HS-27A (cell line): ENCODE measurements at places on chromosomes 12 and 14.

DNA sequence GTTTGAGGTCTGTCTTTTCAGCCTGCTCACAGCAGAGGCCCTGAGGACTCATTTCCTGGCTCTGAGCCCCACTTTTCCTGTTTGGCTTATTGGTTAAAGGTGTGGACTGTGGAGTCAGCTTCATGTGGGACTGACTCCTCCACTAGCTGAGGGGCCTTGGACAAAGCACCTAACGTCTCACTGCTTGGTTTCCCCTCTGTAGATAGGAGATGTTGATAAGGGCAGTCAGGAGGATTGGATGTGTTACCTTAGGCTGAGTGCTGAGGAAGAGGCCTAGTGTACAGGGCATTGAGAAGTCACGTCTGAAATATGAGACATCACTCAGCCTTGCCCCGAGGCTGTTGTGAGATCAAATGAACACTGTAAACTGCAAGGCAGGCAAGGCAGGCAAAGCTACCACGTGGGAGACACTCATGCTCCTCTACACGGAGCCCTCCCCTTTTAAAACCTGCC lies 27.1 kb upstream of the TCL1A start:
- no peak for DNase-seq

DNA sequence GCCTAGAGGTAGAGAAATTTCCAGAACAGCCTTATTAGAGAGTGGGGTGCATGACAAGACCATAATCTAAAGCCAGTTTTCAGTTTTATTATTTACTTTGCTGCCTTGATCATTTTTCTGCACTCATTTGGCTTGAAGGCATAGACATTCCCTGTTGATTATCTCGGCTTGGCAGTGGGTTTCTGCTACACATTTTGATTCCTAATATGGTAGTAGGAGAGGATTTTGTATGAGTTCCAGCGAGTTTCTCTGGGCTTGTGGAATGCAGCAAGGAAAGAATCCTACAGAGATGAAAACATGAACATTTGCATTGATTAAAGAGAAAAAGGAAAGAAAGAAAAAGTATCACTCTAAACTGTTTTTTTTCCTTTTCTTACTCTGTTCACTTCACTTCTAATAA lies 281.2 kb downstream of the PAWR start:
- DNase-seq: peak; percentile 69

DNA sequence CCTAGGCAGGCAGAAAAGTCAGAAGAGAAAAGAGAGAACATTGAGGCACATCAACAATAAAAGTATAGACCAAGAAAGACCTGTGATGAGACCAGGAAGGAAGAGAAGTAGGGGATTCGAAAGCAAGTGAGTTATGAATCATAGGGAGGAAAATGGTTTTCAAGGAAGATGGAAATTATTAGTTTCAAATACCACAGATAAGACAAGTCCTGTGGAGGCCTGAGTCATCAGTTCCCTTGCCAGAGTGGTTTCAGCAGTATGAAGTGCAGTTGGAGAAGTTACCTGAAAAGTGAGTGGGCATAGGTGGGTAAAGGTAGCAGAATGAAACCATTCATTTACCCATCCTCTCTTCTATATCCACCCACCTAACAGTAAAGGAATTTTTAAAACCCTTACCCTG lies 25.2 kb upstream of the TSPAN8 start:
- no peak for DNase-seq

GRCh38 chr12:69410571-69410970 lies 51.0 kb downstream of the YEATS4 start:
- DNase-seq: no peak

- no peak for DNase-seq
Observed at GRCh38 chr14:93994919-93995682, 2.0 kb upstream of the CCDC197 start.

- no peak for DNase-seq
Observed at GRCh38 chr14:28766469-28766955, at the start of gene FOXG1. FOXG1 (plus strand) TSS chr14:28766787; CDS start chr14:28767280, 493 bp downstream.

DNA sequence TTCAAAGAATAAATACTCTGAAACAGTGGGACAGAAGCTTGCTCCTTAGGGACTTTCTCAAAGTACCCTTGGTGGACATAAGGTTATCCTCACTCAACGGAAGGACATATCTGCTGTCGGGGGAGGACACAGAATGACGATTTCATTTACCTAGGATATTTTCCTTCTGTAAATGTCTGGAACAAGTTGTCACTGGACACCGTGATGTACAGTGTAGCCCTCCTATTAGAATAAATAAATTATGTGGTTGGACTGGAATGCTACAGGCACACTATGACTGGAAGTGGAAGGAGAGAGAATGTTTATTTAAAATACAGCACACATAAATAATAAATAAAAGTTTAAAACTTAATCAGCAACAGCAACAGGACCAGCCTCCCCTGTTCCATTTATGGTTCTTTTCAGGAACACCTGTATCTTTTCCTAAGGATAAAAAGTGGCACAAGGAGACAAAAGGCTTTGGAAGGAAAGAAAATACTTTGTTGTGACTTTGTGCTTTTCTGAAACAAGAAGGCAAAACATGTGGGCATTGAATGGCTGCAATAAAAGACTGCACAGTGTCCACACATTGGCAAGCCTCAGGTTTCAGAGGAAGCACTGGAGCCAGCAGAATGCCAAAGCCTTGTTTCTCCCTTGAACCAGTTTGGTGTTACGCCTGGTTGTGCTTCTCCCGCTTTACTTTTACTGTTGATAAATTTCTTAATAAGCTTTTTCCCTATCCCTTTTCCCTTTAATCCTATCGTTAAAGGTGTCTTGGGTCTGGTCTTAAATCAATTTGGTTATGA lies 36.8 kb downstream of the FGD4 start:
- DNase-seq: no peak

DNA sequence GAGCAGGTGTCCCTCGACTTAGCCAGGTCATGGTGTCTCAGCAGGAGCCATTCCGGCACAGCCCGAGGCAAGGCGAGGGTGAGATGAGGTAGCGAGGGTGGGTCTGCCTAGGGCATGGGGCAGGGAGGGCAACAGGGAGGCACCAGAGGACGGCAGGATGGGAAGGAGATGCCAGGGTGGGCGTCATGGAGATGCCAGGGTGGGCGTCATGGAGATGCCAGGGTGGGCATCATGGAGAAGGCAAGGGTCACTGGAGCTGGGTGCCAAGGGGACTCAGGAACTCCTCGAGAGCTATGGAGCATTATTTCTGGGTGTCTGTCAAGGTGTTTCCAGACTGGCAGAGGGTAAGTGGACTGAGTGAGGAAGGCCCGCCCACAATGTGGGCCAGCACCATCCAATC lies 7.4 kb downstream of the DEGS2 start:
- no peak for DNase-seq

- DNase-seq: no peak
Observed at GRCh38 chr12:55930771-55931316, at the start of gene DGKA. DGKA (plus strand) TSS chr12:55931162; CDS start chr12:55936504, 5,342 bp downstream.

- no peak for DNase-seq
Observed at GRCh38 chr14:22800346-22800745, 14.9 kb downstream of the SLC7A7 start.

- no peak for DNase-seq
Observed at GRCh38 chr12:77894556-77894955, 63.9 kb downstream of the NAV3 start.

GRCh38 chr12:71938728-71939385 lies at the start of gene TPH2:
TPH2 (plus strand) TSS chr12:71938845; CDS start chr12:71938987, 142 bp downstream.
- DNase-seq: peak; percentile 20

GRCh38 chr14:73662487-73662943 lies 17.7 kb downstream of the DNAL1 start:
- peak; percentile 91 for DNase-seq

- peak; percentile 60 for DNase-seq
Observed at GRCh38 chr14:22824711-22825359, 4.9 kb upstream of the MRPL52 start.

GRCh38 chr14:35045798-35046047 lies 349 bp upstream of the FAM177A1 start:
- no peak for DNase-seq

GRCh38 chr12:129651951-129652350 lies 251.9 kb downstream of the TMEM132D start:
- no peak for DNase-seq

- DNase-seq: no peak
Observed at GRCh38 chr12:32864731-32865130, 31.8 kb downstream of the PKP2 start.

DNA sequence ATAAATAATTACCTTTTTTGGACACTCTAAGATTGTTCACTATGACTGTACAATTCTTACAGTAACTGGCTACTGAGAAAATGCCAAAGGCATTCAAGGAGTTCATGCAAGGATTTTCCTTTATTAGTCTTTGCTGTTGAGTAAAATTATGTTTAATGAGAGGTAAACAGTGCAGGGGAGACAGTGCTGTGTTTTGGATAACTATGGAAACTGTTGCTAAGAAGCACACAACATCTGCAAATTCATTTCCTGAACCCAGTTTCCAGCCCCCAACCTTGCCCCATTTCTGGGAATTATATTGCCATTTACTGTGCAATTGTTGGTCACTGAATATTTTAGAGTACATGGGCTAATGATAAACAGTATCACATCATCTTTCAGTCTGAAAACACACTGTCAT lies 1005.8 kb downstream of the TRHDE start:
- DNase-seq: no peak

GRCh38 chr12:93183940-93184671 lies 193.6 kb upstream of the NUDT4 start:
- no peak for DNase-seq

DNA sequence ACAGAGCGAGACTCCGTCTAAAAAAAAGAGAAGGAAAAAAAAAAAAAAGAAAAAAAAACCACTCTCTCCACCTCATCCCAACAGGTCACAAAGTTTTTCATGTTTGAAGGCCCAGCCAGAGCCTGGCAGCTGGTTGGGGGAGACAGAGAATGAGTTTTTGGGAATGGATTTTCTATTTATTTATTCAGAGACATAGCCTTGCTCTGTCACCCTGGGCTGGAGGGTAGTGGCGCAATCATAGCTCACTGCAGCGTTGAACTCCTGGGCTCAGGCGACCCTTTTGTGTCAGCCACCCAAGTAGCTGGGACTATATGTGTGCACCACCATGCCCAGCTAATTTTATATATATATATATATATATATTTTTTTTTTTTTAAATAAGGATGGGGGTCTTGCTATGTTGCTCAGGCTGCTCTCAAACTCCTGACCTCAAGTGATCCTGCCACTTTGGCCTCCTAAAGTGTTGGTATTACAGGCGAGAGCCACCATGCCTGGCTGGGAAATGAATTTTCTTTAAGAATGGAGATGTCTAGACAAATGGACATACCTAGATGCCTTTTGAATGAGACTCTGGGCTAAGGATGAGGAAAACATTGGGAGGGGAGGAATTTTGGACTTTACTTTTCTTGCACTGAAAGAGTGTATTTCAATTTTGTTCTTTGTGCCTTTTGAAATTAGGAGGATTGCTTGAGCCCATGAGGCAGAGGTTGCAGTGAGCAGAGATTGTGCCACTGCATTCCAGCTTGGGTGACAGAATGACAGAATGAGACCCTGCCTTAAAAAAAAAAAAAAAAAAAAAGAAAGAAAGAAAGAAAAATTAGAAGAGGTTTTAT lies 16.9 kb upstream of the PPP1R1A start:
- DNase-seq: no peak
